NCI-H774 (cell line): ENCODE measurements at places on chromosomes 1 and 21.

DNA sequence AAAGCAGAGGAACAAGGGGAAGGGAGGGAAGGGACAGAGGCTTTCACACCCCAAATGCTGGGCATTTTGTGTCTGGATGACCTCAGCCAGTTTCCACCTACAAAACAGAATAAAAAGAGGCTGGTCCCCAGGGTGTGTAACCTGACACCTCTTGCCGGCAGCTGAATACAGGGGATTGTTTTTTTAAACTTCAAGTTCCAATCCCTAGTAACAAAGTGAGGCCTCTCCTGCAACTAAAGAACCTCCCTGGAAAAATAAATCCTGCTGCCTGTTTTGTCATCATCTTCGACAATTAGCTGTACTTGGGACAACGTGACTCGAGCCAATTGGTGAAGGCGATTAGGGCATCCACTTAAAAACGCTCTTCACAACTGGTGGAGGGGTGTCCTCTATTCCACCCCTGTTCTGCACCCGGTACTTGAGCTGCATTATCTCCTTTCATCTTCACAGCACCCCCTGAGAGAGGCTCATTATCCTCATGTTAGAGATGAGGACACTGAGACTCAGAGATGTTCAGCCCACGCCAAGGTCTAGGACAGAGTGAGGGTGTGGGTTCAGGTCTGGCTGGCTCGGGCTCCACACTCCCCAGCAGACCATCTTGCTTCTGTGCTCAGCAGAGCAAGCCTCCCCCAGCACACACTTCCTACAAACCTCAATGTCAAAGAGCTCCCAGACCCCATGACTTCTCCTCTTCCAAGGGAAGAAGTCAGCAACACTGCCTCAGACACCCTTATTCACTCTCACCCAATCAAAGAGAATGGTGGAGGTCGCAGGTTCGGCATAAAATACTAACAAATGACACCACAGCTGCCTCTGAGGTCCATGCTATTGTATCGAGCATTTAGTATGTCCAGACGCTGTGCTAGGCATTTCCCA is 15.2 kb downstream of the ITPKB start:
- peak; percentile 73 for DNase-seq

DNA sequence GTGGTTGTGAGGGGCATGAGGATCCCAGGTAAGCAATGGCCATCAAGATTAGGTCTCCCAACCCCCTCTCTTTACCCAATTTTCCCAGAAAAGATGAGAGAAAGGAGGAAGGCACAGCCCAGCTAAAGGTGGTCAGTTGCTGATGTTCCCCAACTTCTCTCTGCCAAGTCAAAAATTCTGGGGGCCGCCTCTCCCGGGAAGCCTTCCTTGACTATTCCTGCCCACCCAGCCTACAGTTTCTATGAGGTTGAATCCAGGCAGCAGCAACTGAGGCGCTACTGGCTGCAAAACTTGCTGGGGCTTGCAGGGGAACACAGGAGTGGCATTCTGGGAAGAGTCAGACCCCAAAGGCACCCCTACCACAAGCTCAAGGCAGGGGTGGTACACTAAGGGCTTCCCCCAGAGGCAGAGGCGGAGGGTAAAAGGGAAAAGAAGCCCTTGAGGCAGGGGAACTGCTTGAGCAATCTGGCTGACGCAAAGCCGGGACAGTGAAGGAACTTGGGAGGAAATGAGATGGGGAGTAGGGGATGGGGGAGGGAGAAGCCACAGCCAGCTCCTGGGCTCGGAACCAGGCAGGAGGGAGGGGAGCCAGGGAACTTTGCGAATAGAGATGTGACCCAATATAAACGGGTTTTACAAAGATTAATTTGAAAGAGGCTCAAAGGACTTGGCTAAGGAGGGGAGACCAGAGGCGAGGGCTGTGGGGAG is 31.2 kb downstream of the SDC3 start:
- no peak for DNase-seq

DNA sequence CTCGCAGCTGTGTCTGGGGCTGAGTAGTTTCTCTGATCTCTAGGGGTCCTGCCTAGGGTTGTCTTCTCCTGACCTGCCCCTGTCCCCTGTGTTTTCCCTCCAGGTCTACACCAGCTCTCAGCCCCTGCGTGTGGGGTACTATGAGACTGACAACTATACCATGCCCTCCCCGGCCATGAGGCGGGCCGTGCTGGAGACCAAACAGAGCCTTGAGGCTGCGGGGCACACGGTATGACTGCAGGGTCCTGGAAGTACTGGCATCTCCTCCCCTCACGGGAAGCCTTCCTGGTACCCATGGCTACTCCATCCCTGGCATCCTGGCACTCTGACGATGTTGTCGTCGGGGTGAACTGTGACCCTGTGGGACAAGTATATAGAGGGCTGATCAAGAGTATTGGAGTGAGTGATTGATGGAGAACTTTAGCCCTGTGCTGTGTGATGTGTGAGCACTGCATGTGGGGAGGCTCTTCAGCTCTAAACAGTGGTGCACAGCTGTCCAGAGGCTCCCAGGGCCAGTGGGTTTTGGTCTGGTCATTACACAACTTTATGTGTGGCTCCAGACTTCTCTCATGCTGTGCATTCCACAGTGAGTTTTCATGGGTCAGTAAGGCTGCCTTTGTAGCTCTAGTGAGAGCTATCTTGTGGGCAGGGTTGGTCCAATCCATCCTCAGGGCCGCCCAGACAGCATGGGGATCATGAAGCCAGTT is 14.4 kb downstream of the FAAH start:
- DNase-seq, result no peak

- peak; percentile 63 for DNase-seq
Measured at GRCh38 chr1:202135221-202135721, 9.3 kb downstream of the ARL8A start.

- DNase-seq, result no peak
Measured at GRCh38 chr1:225592362-225593025, 60.4 kb downstream of the ENAH start.

DNA sequence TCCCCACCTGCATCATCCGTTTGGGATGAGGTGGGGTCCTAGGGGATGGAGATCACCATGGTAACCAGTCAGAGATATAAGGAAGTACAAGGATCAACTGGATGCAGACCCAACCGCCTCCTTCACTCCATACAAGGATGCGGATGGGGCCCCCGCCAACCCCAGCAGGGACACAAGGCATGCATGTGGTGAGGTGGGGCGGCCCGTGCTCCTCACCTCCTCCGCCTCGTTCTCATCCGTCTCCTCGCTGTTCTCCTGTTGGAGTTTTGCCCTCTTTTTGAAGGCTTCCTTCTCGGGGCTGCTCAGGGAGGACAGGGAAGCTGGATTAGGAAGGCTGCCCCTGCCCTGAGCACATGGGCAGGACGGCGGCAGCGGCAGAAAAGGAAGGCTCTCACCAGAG is 23.8 kb downstream of the KIF21B start:
- DNase-seq, result no peak

DNA sequence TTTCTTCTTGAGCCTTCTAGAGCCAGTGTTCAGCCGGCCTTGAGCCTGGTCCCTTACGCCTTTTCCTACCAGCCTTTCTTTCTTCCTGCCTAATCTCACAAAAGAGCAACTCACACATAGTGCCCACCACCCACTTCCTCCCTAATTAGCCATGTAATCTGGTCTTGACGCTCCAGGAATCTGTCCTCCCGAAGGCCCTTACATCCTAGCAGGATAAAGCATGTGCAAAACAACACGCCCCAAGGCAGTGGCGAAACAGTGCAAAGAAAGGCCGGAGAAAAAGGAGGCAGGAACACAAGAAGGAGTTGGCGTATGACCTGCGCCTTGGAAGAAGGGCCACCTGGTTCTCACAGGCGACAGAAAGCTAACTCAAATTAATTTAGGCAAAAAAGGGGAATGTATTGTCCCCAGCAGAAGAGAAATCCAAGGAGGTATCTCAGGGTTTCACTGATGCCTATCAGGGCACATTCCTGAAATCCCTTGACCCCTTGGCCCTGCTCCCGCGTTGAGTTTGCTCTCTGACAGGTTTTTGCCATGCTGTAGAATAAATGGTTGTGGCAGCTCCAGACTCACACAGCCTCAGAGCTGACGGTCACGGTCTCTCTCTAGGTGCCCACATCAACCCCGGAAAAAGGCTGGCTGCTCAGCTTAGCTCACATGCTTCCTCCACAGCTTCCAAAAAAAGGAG is 79.0 kb downstream of the ZNF281 start:
- DNase-seq, result no peak
